Hematopoietic multipotent progenitor cell treated with erythropoietin and hydrocortisone succinate and interleukin-3 and kit ligand, for 6 days (in vitro differentiated cells): ENCODE measurements at places on chromosomes 12 and 14.

GRCh38 chr14:73787486-73788316 is 63.9 kb upstream of the PTGR2 start:
- DNase-seq: peak; percentile 69

GRCh38 chr14:31038521-31039166 is 12.5 kb upstream of the STRN3 start:
- peak; percentile 92 for DNase-seq

- DNase-seq: no peak
Observed at GRCh38 chr12:4900327-4900726, 9.4 kb upstream of the KCNA1 start.

DNA sequence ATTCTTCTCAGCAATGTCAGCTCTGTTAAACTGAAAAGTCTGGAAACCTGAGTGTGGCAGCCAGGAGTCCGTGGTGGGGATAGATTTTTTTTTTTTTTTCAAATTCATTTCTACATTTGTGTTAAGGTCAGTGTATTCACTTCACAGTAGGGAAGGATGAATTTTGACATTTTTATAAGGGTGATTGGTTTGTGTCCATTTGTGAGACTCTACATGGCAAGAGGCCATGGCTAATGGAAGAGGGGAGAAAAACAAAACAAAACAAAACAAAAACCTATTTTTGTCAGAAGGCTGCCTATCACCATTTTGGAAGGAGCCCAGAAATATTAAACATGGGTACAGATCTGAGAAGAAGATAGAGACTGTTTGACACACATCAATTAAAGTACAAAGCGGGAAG is 176.1 kb downstream of the RMST start:
- no peak for DNase-seq

DNA sequence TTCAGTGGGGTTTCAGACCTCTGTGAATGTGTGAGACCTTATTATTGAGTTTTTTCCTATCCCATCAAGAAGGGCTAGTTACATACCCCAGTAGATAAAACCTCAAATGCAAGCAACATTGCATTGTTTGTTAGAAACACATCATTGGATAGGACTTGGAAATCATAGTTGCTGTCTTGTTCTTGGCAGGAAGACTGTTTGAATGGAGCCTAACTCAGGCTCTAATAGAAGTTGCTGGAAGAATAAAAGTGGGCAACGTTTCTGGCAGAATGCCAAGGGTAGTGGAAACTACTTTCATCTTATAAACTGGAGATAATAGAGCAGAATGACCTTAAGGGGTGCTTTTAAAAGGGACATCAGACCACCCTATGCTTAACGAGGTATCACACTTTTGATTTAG is 9.9 kb upstream of the PTHLH start:
- DNase-seq: no peak

GRCh38 chr12:24539646-24540045 is 409.3 kb downstream of the BCAT1 start:
- DNase-seq: no peak

DNA sequence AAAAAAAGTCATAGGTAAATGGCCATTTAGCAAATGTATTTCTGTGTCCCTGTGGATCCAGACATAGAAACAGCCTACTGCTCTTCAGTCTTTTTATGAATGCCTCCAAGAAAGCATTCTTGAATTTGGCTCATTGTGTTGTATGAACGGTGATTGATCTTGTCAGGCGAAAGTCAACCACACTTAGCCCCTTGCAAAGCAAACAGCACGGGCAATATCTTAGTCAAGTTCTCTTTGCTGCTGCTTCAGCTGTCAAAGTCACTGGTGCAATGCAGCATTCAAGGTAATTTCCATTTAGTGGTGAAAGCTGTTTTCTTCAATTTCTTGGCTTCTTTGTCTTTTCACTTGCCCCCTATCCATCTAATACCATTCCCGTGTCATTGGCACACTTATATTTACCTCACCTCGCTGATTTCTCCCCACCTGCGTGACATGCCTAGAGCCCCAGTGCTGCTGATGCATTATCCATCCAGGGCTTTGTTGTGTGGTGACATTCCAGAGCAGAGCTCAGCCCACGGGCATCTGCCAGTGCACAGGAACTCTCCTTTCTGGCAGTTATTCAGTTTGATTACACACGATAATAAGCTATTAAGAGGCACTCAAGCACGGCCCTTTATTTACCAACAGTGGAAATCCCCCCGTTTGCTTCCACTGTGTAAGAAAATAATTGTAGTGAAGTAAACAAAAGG is 362.3 kb upstream of the NOVA1 start:
- DNase-seq: no peak

GRCh38 chr14:26128931-26129671 is 468.7 kb downstream of the NOVA1 start:
- DNase-seq: no peak

DNA sequence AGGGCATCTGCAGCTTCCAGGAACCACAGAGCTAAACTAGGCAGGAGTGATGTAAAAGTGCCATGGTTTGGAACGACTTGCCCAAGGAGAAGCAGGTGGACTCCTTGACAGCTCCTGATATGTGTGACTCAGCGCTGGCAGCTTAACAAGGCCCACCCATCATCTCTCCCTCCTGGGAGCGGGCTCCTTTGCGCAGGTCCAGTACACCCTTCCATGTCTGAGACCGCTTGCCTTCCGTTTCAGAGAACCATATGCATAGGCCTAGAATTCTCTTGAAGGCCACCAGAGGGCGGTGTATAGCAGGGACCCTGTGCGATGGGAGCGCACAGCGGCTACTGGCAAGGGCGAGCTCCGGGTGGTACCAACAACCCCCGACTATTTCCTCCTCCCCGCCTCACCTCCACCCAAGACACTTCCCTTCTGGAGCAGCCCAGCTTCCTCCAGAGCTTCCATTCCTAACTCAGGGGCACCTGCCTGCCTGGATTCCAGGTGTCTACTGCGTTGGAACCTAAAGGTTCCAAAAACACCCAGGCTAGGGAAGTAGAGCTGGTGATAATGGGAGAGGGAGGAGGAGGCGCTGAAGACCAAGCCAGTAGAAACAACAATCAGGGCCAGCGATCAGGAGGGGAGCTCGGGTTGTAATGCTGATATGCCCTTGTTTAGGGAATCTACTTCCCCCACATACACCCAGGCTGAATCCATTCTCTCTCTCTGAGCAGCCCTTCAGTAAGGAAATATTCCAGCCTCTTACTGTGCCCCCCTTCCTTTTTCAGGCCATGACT is 6.3 kb downstream of the DHH start:
- peak; percentile 97 for DNase-seq

DNA sequence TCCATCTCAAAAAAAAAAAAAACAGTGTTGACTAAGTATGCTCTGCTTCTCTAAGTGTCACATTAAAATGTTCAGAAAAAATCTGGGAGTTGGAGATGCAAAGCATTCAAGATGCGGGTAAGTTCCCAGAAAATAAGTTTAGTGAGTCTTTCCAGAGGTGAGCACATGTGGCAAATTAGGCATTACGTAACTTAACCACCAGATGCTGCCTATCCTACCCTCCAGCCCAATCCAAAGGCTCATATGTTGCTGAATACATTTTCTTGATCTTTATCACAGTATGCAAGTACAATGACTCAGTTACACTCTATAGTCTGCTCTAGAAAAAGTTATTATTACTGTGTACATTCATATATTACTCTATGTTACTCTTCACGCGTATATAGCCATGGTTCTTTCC is 3.6 kb downstream of the SLC2A14 start:
- peak; percentile 75 for DNase-seq

DNA sequence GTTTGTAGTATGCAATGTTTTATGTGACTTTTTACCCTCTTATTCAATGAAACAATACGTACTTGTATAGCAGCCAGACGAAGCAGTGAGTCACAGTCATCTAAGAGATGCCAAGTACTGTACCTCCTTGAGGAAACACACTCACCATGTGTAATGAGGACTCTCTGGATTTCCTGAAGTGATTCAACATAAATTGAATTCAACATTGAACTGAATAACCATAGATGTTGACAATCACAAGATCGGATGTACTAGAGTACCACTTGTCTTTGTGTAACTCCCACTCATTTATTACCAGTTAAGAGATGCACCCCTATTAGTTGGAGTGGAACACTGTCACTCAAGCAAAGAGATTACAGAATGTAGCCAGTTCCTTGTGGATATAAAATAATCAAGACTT is 175.2 kb upstream of the HMGA2 start:
- no peak for DNase-seq

DNA sequence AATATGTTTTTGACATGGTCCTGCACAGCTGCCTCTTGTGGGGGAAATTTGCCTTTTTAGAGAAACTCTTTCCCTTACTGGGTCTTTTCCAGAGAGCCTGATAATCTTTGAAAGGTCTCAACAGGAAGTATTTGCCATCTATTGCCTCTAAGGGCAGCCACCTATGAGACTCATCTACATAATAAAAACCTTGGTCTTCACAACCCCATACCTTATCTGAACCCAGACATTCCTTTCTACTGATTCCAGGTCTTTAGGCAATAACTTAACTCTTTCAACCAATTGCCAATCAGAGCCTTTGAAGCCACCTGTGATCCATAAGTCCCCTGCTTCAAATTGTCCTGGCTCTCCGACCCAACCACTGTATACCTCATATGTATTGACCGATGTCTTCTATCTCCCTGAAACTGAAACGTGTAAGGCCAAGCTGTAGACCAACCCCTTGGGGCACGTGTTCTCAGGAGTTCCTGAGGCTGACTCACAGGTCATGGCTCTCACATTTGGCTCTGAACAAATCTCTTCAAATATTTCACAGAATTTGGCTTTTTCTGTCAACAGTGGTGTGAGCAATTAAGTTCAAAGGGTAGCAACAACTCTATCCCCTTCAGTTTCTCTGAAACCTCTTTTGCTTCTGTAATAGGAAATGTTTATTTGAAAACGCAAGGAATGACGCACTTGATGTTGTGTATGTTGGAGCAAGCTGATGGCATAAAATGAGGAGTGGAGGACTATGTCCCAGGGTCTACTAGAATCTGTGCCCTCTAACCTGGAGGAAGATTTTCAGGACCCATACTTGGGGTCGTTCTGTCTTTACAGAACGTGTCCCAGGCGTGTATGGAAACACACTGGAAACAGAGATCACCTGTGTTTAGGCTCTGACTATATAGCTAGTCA is 49.2 kb upstream of the EIF5 start:
- no peak for DNase-seq

GRCh38 chr12:132430838-132431774 is 58.8 kb upstream of the FBRSL1 start:
- DNase-seq: no peak
